ENCODE measurements at places on chromosomes 13 and 19.
A peak's percentile ranks its signal among the peaks of the same experiment; 100 is the strongest.

GRCh38 chr13:74204602-74205312 lies 70.6 kb upstream of the KLF12 start:
- ATAC-seq, result no peak

GRCh38 chr19:45346449-45346848 lies 5.9 kb downstream of the KLC3 start:
- ATAC-seq, result no peak

DNA sequence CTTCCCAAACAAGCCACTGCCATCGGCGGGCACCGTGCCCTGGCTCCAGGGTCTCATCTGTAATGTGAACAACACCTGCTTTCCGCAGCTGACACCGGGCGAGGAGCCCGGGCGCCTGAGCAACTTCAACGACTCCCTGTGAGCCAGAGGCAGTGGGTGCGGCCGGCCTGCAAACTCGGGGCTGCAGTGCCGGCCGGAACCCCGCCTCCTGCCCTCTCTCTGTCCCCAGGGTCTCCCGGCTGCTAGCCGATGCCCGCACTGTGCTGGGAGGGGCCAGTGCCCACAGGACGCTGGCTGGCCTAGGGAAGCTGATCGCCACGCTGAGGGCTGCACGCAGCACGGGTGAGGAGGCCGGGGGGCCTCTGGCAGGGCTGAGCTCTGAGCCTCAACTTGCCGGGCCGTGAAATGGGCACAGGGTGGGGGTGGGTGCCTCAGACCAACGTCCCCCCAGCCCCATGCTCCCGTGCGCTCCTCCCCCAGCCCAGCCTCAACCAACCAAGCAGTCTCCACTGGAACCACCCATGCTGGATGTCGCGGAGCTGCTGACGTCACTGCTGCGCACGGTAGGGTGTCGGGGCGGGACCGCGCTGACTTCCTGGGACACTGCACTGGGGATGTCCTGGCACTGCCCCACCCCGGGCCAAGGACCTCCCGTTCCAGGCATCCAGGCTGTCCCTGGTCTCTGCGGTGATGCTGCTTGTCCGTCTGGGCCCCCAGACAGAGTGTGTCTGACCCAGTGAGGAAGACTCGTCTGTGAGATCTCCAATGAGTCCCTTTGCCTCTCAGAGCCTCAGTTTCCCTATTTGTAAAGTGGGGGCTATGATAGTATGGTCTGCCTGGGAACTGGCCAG lies 2.2 kb downstream of the ABCA7 start:
- no peak for ATAC-seq

DNA sequence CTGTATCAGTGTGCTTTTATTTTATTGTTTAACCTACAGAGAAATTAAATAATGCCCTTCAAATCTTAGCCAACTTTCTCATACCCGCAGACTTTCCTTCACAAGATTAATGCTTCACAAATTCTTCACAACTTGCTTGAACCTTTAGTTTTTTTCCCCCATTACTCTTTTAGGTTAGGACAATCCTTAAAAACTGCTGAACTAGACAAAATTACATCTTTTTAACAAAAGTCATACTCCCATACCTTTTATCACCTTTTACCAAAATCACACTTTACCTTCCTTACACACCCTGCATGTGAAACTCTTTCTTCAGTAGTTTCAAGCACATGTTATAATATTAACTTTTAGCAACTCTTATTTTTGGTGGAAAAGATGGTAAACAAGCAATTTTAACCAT lies 58.5 kb downstream of the SCGB2B2 start:
- ATAC-seq, result no peak

GRCh38 chr19:48379058-48379457 lies 12.3 kb downstream of the KDELR1 start:
- ATAC-seq, result no peak

- no peak for ATAC-seq
Measured at GRCh38 chr13:95579303-95579702, 26.8 kb downstream of the CLDN10 start.

GRCh38 chr19:15037586-15037985 lies 11.7 kb upstream of the CASP14 start:
- no peak for ATAC-seq

DNA sequence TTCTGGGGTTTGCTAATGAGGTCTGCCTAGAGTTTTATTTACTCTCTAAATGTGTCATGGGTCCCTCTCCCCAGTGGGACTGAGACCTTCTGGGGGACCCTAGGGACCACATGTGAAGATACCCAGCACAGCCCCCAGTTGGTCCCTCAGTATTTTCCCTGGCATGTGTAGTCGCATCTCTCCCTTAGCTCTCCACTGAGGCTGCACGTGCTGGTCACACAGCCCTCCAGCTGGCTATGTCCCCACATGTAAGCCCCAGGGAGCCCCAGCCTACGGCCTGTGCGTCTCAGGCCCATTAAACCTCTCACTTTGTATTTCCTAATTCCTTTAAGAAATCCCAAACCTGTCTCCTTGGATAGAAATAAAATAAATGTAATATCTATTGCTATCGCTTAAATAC lies 189.6 kb upstream of the TSHZ3 start:
- no peak for ATAC-seq

- no peak for ATAC-seq
Measured at GRCh38 chr13:100154842-100155416, 66.0 kb downstream of the PCCA start.

- ATAC-seq, result no peak
Measured at GRCh38 chr13:112719016-112719415, 29.2 kb downstream of the ATP11A start.

DNA sequence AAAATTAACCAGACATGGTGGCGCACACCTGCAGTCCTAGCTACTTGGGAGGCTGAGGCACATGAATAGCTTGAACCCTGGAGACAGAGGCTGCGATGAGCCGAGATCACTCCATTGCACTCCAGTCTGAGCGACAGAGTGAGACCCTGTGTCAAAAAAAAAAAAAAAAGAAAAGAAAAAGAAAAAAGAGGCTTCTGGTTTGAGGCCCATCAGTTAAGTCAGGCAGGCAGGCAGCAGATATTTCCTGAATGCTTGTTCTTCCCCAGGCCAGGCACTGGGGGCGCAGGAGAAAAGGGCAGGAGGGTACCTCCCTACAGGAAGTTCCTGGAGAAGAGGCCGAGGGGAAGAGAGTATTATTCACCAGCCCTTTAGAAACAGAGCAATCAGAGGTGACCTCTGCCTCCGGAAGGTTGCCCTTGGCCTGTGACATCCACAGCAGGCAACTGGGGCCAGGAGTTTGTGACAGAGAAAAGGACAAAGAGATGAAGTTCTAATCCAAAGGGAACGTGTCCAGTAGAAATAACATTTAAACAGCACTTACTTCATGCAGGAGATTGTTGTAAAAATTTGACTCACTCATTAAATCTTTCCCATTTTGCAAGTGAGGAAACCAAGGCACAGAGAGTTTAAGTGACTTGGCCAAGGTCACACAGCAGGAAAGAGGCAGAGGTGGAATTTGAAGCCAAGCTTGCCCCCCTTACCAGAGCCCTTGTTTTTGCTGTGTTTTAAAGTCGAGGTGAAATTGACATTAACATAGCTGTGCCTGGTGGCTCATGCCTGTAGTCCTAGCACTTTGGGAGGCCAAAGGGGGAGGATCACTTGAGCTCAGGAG lies 4.3 kb upstream of the RLN3 start:
- peak; percentile 98 for ATAC-seq

DNA sequence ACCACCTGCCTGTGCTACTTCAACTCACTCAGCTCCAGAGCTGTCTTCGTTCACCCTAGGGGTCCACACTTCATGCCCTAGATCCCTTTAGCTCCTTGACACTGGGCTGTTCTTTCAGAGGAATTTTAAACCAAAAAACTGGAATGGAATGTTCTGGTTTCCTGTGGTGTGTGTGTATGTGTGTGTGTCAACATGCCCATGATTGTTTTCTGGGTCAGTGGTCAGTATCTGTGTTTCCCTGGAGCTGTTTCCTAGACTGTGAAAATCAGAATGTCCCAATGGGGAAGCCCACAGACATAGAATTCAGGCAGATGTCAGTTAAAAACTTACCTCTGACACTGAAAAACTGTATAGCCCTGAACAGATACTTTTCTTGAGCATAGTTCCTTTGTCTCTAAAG lies 1.3 kb downstream of the PMIS2 start:
- no peak for ATAC-seq

GRCh38 chr13:103945836-103946235 lies 879.6 kb upstream of the SLC10A2 start:
- ATAC-seq, result no peak

DNA sequence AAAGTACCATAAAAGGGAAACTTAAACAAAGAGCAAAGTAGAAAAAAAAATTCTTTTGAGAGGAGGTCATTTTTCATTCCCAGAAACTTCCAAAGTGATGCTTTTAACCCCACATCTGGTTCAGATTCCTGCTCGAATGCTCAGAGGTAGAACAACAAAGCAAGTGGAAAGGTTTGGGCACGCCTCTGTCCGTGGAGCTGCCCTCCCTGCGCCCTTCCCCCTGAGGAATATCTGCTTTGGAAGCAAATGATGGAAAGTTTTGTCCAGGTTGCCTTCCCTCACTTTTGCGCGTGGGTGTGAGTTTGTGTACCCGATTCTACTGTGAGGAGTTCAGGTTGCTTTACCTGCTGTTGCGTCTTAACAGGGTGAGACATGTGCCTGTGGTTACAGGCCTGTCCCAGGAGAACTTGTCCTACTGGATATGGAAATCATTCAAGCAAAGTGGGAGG lies 110.2 kb downstream of the KLF5 start:
- peak; percentile 18 for ATAC-seq

- no peak for ATAC-seq
Measured at GRCh38 chr13:111462944-111463343, 142.5 kb downstream of the TEX29 start.

DNA sequence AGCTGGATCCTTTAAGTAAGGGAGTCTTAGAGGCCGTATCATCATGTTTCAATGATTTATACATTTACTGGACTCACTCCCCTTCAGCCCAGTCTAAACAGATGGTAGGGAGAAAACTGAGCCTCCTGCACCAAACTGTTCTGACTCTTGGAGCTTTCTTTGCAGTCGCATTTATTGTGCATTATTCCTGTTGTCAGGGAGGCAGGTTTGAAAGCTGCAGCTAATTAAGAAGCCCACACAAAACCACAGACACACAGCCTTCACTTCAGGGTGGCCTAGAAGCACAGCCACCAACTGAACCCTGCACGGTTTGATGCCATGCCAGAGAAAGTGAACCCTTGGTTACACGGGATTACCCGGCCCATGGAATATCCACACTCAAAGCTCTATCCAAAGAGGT lies 911.0 kb downstream of the UQCRFS1 start:
- no peak for ATAC-seq

DNA sequence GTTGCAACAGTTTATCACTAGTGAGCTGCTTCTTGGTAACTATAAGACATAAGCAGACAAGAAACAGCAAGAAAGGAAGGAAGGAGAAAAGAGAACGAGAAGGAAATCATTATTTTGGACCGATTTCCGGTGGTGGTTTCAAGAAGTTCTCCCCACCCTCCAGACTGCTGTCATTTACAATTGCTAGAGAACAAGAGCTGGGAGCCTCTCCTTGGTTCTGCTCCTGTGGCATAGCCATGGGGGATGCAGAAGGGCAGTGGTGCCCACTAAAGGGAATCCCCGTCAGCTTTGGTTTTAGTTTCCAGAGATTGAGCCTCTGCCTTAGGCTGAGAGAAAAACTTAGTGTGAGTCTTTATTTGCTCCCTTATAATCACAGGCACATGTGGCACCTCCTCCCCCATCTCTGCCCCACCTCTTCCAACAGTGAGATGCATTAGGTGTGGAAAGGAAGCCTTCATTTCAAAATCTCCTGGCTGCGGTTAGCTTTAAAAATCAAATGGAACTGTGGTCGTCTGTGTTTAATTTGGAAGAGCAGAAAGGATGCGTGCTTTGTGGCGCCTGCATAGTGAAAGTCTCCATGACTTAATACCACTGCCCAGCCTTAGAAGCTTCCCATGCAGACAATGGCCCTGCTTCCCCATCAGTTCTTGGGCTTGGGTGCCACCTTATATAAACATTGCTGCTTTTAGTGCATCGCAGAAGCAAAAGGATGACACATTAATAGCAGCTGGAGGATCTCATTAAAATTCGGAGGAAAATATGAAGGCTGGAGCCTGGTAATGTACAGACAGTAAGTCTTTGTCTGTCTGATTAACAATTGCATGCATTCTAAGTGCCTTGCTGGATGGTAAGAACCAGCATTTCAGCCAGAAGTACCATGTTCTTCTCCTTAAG lies 25.0 kb downstream of the LRCH1 start:
- ATAC-seq, result peak; percentile 41

- ATAC-seq, result no peak
Measured at GRCh38 chr13:103961129-103961528, 894.9 kb upstream of the SLC10A2 start.

DNA sequence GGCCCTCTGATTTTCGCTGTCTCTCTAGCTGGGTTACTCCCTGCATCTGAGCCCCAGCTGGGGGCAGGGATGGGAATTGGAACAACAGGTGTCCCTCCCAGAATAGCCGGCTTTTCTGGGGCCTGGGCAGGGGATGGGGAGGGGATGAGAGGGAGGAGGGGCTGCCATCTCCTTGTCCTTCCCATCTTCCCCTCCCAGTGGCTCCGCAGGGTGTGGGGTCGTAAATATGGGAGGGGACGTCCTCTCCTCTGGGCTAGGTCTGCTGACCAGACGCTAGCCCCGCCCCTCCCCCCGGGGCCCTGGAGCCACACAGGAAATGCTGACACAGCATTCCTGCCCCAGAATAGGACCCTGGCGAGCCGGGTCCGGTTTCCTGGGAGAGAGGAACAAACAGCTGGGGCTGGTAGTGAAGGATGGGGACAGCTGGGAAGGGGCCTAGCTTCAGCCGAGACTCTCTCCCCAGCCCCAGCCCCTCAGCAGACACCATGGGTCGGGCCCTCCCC lies 1.1 kb downstream of the RYR1 start:
- no peak for ATAC-seq

DNA sequence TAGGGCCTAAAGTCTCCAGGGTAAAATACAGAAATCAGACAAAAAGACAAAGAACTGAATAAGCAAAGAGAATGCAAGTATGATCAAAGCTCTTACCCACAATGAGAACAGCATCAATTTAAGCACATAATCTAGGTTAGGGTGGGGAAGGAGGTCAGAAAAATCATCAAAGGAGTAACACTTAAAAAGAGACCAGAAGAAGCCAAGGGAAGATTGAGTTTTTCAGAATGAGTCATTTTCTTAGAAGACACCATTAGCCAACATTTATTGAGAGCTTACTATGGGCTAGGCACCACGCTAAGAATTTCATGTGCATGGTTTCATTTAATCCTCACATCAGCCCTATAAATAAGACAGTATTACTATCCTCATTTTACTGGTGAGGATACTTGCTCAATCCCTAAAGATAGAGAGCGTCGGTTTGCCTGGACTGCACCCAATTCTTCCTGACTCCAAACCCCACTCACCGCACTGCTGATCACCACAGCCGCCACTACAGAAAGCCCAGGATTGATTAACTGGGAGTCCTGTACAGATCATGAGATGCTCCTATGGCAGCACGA lies 1.7 kb upstream of the SHISA2 start:
- ATAC-seq, result no peak

- ATAC-seq, result no peak
Measured at GRCh38 chr19:53826876-53827275, 2.8 kb upstream of the NLRP12 start.
